SIG-M5 (cell line): ENCODE measurements at places on chromosomes 2 and 18.

DNA sequence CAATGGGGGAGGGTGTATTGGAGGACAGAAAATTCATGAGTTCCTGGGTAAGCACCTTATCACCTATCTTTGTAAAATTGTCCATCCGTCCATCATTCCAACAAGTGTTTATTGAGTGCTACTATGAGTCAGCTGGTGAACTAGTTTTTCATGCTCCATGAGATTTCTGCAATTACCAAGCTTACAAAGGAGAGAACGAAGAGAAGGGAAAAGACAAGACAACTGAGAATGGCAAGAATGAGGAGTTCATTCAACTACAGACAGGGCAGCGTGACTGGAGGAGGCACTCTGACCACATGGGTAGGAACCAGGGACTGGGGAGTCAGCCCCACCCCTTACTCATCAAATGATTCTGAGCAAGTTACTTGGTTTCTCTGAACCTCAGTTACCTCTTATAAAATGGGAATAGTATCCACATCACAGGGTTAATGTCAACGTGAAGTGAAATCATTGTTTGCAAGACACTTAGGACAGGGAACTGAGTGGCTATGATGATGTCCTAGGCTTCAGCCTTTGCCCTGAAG is 18.6 kb upstream of the TXNDC2 start:
- no peak for DNase-seq

- DNase-seq = no peak
Measured at GRCh38 chr2:75702593-75702992, 8.1 kb downstream of the GCFC2 start.

- no peak for DNase-seq
Measured at GRCh38 chr2:233593201-233593600, 24.2 kb upstream of the UGT1A8 start.

GRCh38 chr2:228689053-228689452 is 507.6 kb upstream of the SPHKAP start:
- no peak for DNase-seq

GRCh38 chr2:16191431-16192200 is 251.3 kb downstream of the MYCN start:
- no peak for DNase-seq

DNA sequence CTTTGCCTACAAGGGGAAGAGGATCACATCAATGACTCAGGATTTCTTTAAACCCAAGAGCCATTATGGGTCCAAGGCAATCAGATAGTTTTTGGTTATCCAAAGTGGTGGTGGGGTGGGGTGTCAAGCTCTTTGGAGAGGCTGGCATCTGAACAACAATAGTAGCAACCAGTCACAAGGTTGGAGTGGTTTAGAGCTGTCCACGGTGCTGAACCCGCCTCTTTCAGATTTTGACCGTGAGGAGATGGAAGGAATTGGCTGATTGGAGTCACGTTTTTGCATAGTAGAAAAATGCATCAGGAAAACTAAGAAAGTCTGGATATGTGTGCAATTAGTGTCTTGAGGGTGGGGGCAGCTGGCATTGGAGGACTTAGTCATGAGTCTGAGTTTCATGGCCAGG is 159.9 kb downstream of the LOXHD1 start:
- no peak for DNase-seq

GRCh38 chr2:234472155-234472554 is 24.7 kb downstream of the ARL4C start:
- no peak for DNase-seq

DNA sequence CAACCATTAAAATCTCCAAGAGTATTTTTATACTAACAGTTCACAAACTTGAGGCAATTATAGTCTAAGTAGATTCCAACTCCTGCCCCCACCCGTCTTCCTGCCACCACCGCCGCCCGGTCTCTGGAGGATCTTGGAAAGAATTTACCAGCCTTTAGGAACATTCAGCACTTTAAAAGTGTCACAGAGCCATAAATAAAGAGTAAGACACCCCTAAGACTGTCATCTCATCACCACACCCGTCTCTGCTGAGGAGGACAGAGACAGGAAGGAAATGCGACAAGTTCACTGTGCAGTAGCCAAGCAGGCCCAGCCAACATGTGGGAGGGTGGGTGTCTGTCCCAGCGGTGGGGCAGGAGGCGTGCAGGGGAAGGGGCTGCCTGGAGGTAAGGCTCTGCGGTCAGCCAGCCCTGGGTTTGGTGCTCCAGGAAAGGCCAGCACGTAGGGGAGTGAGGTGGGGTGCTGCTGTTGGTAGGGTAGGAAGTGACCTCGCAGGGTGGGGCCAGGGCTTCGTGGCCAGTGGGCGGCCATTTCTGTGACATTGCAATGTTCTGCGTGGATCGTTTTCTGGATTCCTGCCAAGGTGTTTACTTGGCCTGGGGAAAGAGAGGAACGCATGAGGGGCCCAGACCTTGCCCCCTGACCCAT is 111.6 kb downstream of the FAM210A start:
- no peak for DNase-seq

DNA sequence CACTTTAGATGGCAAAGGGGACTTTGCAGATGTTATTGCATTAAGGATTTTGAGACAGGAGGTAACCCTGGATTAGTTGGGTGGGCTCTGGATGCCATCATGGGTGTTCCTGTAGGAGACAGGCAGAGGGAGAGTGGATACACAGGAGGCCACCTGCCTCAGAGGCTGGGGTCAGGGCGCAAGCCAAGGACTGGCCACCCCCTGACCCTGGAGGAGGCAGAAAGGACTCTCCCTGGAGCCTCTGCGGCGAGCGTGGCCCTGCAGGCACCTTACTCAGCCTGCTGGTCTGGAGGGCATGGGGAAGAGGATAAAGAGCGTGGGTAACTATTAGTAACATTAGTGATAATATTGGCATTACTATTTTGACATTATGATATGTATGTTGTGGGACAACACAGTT is 21.6 kb upstream of the OTOS start:
- DNase-seq = no peak

- no peak for DNase-seq
Measured at GRCh38 chr18:42394238-42394637, 439.2 kb downstream of the PIK3C3 start.

DNA sequence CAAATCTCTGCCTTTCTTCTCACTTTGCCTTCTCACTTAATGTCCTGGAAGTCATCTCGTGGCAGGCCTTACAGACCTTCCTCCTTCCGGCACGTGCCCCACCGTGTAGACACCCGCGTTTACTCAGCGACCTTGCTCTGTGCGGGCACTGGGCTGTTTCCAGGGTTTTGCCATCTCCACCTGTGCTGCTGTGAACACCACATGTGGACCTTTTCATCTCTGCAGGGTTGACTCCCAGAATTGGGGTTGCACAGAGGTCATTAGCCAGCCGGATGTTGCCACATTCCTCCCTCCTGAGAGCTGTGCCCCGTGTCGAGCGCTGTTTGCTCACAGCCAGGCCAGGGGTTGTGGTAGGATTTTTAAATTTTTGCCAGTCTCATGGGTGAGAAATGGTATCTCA is 25.4 kb downstream of the KCNG2 start:
- DNase-seq = no peak

DNA sequence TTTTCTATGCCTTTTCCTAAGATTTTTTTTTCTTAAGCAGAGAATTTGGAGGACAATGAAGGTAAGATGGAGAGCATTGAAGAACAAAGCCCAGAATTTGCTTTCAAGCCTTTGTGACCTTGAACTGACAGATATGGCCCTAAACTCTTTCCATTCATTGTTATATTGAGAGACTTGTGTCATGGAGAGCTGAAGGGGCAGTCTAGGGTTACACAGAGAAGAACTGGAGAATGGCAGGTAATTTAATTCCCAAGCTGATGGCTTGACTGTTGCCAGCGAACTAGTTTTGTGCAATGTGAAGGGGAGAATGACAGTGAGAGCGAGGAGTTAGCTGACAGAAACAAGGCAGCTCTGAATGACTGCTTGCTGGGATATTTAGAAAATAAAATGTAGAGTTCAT is 1344.2 kb downstream of the LRP1B start:
- DNase-seq = no peak

DNA sequence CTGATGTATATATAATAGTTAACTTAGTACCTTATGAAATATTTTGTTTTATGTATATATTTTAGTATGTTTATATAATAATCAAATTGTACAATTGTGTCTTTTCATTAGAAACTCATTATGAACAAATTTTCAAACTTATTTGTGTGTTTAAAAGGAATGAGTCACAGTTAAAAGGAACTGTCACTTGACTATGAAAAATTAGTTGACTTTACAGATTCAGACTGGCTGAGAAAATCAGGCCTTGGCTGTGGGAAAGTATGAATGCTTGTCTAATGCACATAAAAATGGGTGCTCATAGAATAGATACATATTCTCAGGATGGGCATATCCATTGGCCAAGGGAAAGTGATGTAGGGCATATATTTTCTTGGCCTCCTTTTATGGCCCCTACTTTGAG is 576.8 kb downstream of the SATB2 start:
- DNase-seq = no peak

DNA sequence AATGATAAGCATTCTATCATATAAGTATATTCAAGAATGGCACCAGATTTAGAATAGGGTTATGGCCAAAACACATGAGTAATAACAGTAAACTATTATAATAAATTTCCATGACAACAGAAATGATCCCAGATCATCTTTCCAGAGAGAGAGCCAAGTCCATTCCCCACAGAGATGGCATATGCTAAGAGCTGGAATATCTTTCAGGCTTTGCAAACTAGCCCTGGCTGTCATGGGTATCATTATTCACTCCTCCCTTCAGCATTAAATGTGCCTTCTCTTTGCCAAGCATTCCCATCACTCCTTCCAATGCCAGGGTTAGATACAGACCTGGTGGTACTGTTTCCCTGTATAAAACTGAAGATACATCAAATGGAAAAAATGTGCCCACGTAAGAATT is 10.9 kb downstream of the FEZ2 start:
- no peak for DNase-seq

DNA sequence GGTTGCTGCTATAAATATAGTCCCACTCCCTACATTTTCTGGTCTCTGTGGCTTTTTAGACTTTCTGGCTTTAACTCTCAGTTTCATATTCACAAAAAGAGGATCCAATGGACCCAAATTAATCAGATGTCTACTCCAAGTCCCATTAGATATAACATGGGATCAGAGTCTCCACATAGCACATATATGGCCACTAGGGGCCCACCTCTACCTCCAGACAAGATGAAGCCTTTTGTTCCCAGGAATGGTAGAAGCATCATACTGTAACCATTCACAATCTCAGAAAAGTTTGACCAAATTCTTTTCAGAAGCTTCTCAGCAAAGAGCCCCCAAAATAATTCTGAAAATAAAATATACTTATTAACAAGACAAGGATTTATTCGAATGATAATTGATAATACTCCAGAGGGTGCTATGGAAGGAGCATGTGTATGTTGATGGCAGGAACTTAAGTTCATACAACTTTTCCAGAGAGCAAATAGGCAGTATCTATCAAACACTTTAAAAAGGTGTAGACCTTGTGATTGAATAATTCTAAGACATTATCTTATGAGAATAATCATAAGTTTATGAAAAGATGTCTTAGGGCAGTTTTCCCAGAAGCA is 382.3 kb upstream of the CRIM1 start:
- DNase-seq = no peak

DNA sequence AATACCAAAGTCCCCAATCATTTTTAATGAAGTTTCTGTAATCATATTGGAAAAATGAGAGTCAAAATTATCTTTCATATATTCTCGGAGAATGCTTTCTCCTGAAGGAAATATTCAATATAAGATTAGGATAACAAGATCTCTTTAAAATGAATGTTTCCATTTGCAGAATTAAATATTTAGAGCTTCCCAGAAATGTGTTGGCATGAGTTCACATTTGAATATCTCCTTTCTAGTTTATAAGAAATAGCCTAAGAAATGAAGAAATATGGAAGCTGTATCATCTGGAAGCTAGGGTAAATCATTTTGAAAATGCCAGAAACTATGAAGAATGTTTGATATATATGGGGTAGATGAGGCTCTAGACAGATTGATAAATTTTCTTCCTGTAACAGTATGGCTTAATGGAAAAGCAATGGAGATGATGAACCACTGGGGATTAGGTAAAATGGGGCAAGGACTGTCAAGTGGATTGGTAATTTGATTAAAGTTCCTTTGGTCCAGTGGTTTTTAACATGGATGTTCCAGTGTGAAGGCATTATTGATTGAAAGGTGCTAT is 184.6 kb upstream of the ZNF804A start:
- DNase-seq = no peak

DNA sequence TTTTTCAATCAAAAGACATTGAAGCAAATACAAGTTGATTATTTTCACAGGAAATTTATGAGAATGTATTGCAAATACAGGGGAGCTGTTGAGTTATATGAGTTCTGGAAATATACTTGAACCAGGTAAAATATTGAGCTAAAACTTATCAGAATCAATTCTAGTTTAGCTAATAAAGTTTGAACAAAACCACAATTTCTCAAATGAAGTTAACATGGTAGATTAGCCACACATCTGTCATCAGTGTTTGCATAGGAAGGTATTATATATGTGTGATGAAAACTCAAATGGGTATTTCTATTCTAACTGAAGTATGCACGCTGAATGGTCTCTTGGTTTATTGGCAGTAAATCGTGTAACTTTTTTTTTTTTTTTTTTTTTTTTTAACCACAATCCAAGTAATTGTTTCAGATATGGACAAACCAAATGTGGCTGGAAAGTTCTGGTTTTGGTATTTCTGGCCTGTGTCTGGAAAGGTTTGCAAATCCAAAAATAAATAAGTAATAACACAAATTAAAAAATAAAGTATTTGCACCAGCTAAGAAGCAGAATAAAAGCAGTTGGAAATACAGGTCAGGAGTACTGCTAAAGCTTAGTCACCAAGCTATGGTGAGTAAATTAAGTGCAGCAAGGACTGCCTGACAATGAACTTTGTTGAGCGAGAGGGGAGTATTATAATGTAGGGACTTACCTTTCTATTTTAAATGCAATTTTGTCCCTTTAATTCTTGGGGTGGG is 479.1 kb upstream of the FANCL start:
- DNase-seq = no peak

- DNase-seq = no peak
Measured at GRCh38 chr2:56337342-56337741, 153.6 kb downstream of the CCDC85A start.

GRCh38 chr2:9094117-9094516 is 90.6 kb upstream of the MBOAT2 start:
- no peak for DNase-seq

- DNase-seq = no peak
Measured at GRCh38 chr2:15826273-15826717, 114.1 kb upstream of the MYCN start.

GRCh38 chr18:63192126-63192884 is 127.3 kb downstream of the BCL2 start:
- DNase-seq = no peak

GRCh38 chr2:203461746-203462145 is 73.4 kb downstream of the RAPH1 start:
- DNase-seq = no peak

DNA sequence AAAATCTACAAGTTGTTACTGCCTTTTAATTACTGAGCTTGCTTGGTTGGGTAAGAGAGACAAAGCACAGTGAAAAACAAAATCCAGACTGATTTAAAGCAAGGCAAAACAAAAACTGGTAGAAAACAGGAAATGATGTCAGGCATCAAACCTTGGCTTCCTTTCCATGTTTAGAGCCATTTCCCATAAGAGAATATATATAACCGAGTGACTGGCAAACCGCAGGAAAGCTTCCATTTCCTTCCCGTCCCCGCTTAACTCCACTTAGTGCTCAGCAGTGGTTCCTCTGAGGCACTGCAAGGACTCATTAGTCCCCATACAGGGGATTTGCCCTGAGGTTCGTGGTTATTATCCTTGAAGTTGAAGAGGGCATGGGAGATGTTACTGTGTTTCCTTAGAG is 446.3 kb downstream of the LPIN1 start:
- DNase-seq = no peak

GRCh38 chr2:38875227-38875575 is 533 bp downstream of the DHX57 start:
- DNase-seq = no peak

- DNase-seq = no peak
Measured at GRCh38 chr2:207164006-207164831, 1.5 kb downstream of the KLF7 start.
